ENCODE measurements at places on chromosomes 11 and 22.

- no peak for DNase-seq
Observed at GRCh38 chr11:31340903-31341572, 28.5 kb downstream of the DCDC1 start.

- no peak for DNase-seq
Observed at GRCh38 chr11:75311858-75312288, 39.6 kb downstream of the ARRB1 start.

DNA sequence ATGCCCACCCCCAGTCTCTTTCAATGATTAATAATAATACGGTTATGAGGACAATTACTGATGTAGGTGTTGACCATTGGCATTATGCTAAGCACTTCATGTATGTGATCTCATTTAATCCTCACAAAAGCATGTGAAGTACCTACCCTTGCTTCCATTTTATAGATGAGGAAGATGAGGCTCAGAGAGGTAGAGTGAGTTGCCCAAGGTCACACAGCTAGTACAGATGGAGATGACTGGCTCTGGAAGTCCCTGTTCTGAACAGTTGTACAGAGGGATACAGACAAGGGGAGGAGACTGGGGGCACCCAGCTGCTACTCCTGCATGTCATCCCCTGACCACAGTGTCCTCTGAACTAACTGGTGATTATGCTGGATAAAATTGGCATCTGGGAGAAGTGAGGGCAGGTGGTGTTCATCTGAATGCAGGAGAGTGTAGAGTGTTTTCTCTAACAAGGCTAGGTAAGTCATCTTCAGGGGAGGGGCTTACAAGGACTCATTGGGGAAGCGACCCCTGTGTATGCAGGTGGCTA, 43.2 kb downstream of the KIAA1671 start:
- DNase-seq, result no peak

GRCh38 chr11:99098258-99098657, 77.5 kb downstream of the CNTN5 start:
- DNase-seq, result no peak

DNA sequence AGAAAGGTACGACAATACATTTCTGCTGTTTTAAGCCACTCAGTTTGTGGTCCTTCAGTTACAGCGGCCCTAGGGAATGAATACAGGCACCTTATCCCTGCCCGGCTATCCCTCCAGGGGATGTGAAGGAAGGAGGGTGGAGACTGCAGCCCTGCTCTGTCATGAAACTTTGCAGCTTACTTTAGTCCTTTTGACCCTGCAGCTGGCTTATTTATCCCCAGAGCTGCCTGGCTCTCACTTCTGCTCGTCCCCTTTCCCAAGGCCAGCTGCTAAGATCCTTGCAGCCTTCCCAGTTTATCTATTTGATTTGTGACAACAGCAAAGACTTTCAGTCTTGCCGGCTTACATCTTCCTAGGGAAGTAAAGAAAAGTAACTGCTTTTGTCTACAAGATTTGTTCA, 55.2 kb downstream of the SC5D start:
- no peak for DNase-seq
